ENCODE measurements at places on chromosomes 7 and 10.

DNA sequence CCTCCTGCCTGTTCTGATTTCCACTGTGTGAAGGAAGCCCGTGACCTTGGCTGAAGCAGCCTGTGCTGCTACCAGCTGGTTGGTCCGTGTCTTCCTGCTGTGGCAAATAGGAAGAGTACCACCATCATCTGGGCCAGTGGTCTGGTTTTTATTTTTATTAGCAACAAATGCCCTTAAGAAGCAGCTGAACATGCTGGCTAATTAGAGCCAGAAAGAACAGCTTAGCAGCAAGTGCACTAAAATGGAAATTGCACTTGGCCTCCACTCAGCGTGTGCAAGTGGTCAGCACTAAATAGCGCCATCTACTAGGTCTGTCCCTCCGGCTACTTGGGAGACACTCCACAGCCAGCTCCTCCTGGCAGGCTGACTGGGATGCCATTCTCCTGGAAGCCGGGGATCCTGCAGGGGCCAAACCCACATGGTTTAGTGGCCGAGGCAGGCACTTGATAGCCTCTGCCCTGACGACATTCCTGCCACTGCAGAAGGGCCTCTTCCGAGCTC is 690.3 kb upstream of the FOXK1 start:
- no peak for DNase-seq

DNA sequence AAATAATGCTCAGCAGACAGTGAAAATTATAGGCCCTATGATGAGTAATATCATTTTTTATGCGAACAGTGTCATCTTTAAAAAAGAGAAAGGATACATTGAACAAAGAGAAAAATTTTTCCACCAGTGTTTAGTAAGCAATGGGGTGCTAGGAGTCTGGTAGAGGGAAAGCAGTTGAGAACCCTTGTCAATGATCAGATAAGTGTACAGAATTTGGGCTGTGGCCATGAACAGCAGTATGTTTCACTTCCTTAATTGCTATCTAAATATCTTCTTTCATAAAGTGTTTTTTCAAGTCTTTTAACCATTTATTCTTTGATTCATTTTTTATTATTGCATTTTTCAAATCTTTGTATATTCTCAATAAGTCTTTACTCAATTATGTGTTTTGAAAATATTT is 750.7 kb upstream of the KCND2 start:
- no peak for DNase-seq

- no peak for DNase-seq
Measured at GRCh38 chr10:30151581-30152389, 92.4 kb upstream of the JCAD start.

DNA sequence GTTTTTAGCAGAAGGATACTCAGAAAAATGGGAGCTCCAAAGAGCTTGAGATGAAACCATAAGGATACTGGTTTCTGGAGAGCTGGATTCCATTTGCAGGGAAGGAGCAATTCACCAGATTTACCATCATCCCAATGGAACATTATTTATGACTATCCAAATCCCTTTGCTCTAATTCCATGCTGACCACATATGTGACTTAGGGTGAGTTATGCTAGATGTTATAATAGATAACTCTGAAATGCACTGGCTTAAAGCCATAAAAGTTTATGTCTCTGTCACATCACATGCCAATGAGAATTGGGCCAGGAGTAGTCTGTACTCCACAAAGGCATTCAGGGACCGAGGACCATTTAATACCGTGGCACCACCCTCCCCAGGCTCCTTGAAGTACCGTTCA is 185.2 kb downstream of the SKIDA1 start:
- DNase-seq = no peak

GRCh38 chr7:146772601-146773000 is 656.0 kb downstream of the CNTNAP2 start:
- no peak for DNase-seq

DNA sequence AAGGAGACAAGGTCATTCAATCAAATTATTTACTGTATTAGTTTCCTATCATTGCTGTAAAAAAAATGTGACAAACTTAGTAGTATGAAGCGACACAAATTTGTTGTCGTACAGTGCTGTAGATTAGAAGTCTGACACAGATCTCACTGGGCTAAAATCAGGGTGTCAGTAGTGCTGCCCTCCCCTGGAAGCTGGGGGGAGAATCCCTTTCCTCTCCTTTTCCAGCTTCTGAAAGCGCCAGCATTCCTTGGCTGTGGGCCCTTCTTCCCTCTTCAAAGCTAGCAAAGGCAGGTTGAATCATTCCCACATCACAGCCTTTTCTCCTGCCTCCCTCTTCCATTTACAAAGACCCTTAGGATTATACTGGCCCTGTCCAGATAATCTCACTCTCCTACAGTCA is 28.0 kb downstream of the VPS41 start:
- no peak for DNase-seq

Measured in spinal cord (tissue), 10 donors.